Stimulated activated CD4-positive, alpha-beta T cell treated with anti-CD3 and anti-CD28 coated beads, Interleukin-15, amount 100 ng/mL, for 1 hour (primary cell): ENCODE measurements at places on chromosomes 5 and 9.

GRCh38 chr5:139078345-139078744, 119.8 kb downstream of the SIL1 start:
- DNase-seq: no peak

- no peak for DNase-seq
Measured at GRCh38 chr5:1068895-1069719, 42.8 kb downstream of the SLC12A7 start.

DNA sequence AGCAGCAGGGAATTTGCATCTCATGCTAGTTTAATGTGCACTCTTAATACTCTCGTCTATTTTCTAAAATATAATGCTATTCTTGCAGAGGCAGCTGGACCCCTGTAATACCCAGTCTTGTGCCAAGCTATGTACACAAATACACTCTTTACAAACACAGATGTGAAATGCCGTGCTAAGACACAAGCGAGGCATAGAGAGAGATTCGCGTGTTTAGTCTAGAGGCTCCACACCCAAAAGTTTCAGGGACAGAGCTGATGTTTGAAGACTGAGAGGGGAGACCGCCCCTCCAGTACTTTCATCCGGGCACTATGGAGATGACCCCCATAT, 1.2 kb downstream of the DPYSL3 start:
- DNase-seq: no peak

- no peak for DNase-seq
Measured at GRCh38 chr9:96008502-96009222, 133.2 kb downstream of the ERCC6L2 start.

DNA sequence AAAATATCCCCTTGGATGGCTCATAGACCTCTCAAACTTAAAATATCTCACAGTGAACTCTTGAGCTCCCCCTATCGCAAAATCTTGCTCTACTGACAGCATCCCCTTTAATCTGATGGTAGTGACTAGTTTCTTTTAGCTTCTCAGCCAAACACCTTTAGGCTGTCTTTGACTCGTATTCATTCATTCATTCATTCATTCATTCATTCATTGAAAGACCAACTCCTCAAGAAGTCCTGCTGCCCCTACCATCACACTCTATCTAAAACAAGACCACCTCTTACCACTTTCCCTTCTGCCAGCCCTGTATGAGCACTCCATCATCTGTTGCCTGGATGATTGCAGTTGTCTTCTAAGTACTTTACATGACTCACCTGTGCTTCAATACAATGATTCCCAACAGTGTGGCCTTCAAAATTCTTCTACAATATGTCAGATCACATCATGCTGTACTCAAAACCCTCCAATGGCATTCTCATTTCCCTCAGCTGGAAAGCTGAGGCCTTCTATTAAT, 46.8 kb downstream of the ITGA2 start:
- no peak for DNase-seq

DNA sequence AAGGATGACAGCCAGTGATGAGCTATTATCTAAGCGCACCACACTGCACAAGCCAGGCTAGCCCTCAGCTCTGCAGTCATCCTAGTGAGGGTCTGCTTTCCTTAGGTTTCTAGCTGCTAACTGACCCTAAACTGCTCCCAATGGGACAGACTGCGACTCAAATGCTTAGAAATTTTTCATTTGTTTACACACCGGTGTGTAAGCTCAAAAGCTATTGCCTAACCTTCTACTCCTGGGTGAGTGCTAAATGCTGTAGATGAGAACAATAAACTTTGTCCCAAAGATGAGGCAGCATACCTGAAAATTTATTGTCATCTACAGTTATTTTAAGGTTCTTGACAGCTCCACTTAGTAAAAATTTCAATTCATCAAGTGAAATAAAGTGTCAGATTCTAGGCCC, 311.4 kb downstream of the TMEM167A start:
- no peak for DNase-seq

GRCh38 chr9:72977670-72978069, 24.8 kb upstream of the ALDH1A1 start:
- no peak for DNase-seq

GRCh38 chr9:15132091-15132490, 174.9 kb downstream of the TTC39B start:
- DNase-seq: no peak

DNA sequence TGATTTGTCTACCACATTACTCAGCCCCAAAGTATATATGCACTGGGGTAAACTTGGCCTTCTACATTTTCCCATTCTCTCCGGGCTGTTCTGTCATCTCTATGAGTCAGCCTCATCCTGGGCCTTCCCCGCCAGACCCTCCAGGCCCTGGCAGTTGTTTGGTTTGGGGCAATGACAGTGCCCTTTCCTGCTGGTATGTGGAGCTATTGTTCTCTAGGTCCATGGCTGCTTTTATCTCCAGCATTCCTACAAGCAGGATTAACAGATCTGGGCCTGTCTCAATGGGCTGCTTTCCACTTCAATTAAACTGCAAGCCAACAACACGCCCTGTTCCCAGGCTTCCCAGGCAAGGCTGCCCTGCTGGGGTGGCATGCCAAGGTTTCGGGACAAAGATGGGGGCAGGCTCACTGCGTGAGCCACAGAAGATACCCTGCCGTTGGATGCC, 136.4 kb downstream of the SLIT3 start:
- DNase-seq: no peak

DNA sequence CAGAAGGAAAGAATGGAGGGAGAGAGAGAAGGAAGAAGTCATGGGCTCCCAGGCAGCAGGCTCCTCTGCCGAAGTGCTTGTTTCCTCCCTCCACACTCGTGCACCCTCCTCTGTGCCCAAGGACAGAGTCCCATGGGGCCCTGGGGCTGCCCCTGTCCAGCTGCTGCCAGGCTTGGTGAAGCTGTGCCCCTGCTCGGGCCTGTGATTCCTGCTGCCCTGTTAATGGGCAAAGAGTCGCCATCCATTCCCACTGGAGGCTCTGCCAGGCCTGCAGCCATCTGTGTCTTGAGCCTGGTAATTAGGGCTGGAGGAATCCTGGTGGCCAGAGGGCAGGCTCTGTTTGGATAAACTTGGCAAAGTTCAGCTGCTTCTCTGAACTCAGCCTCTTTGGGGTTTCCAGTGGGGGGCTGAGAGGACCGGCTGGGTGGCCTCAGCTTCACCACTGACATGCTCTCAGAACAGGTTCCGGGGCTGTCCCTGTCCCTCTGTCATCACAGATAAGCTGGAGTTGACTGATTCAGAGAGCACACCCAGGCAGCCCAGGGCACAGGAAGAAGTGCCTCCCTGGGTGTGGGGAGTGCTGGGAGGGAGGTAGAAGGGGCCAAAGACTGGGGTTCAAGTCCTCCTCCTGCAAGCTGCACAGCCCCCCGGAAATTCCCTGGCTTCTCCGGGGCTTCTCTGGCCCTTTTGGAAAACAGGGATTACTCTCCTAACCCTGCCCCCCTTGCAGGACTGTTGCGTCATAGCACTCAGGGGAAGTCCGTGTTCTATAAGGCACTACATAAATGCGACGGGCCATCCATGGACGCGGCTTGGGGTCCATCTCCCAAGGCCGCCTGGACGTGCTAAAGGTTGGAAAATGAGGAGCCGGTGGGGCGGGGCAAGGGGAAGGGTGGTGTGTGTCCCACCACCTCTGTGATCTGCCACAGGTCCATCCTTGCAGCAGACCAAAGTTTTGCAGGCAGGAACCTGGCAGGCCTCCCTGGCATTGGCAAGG, 154.8 kb downstream of the PAX5 start:
- no peak for DNase-seq

DNA sequence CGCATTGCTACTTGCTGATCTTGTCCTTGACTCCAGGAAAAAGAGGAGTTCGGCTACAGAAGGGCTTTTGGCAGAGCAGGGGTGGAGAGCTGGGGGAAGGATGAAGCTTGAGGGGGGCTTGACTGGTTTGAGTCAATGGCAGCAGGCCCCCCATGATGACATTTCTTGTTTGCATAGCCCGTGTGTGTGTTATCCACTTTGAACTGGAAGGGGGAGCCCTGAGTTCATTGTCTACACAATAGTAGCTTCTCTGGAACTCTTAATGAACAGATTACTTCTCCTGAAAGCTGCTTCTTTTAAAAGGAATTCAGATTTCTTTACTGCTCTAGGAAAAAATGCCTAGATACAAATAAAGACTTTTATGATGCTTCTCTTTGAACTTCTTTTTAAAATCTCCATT, 2.3 kb downstream of the IFNB1 start:
- no peak for DNase-seq
